Dermis blood vessel endothelial cell (primary cell): ENCODE measurements at places on chromosomes 6 and 20. TPM values are rescaled to one million over a fixed set of nuclear protein-coding genes. Genes with fewer than 3 reads are reported as not detected.

The SLC17A2 gene
- total RNA-seq = not detected in 2 replicates

The SLC22A2 gene
- total RNA-seq = not detected in 2 replicates

The TREM1 gene
- not detected in 2 replicates for total RNA-seq

The SLC22A23 gene
- 58.5 and 70.6 TPM in 2 replicates for total RNA-seq

The DDO gene
- total RNA-seq = 2.0 and 2.4 TPM in 2 replicates

The CNR1 gene
- 1.3 TPM in 1 of 2 replicates, not detected in the other for total RNA-seq

The TFAP2A gene
- total RNA-seq = under 0.01 and 0.05 TPM in 2 replicates

The DZANK1 gene
- total RNA-seq = 0.34 and 0.70 TPM in 2 replicates

The MYL9 gene
- 1.9 and 3.7 TPM in 2 replicates for total RNA-seq

The STMND1 gene
- total RNA-seq = not detected in 2 replicates

The MARCKS gene
- 311 and 333 TPM in 2 replicates for total RNA-seq

The BLTP3A gene
- 9.7 and 20.2 TPM in 2 replicates for total RNA-seq

The ANKRD66 gene
- total RNA-seq = not detected in 2 replicates

The C20orf141 gene
- not detected in 2 replicates for total RNA-seq

The METTL24 gene
- not detected in 2 replicates for total RNA-seq

The SLC17A4 gene
- not detected in 2 replicates for total RNA-seq

The RAET1L gene
- total RNA-seq = not detected in 2 replicates

The FAM83D gene
- 23.5 and 67.6 TPM in 2 replicates for total RNA-seq

The ELOVL4 gene
- total RNA-seq = 0.37 and 0.51 TPM in 2 replicates

The CCN6 gene
- not detected in 2 replicates for total RNA-seq

The SEMG1 gene
- total RNA-seq = not detected in 2 replicates

The LRRC73 gene
- total RNA-seq = 0.14 and 0.17 TPM in 2 replicates

The SPATA25 gene
- 1.0 and 1.2 TPM in 2 replicates for total RNA-seq

The PARD6B gene
- 0.28 and 0.85 TPM in 2 replicates for total RNA-seq
